DMS79 treated with DMSO at 0.1 percent for 48 hours (cell line): ENCODE measurements at places on chromosomes 1 and 21.

GRCh38 chr1:183070923-183071618 is 47.9 kb downstream of the LAMC1 start:
- no peak for DNase-seq

- DNase-seq = no peak
Measured at GRCh38 chr1:210340841-210341240, 12.1 kb downstream of the HHAT start.

DNA sequence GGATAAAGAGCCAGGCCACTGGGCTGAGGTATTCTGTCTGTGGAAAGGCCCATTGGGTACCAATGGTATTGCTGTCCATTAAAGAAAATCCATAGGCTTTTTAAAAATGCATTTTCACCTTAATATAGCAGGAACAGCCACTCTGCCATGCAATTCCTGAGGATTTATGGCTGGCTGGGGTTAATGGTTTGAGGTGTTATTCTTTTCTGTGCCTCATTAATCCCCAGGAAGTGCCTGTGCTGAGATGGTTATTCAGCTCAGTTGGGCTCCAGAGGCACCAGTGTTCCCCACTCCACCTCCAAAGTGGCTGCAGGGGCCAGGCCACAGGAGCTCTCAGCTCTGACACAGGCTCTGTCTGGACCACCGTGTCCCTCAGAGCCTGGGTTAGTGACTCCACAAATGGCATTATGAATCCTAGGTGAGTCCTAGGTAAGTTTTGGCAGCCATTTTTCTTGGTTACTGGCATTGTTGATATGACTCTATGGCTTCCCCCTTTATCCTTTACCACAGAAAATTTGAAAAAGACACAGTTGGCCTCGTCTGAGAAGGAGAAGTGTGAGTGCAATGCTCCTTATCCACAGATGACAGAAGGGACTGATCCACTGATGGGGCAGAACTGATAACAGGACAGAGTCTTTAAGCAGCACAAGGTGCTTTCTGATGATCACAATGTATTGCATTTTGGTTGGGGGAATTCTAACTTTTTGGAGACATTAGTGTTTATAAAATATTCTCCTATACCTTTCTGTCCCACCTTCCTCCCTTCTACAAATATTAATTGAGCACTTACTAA is 2.2 kb upstream of the PAPPA2 start:
- no peak for DNase-seq

DNA sequence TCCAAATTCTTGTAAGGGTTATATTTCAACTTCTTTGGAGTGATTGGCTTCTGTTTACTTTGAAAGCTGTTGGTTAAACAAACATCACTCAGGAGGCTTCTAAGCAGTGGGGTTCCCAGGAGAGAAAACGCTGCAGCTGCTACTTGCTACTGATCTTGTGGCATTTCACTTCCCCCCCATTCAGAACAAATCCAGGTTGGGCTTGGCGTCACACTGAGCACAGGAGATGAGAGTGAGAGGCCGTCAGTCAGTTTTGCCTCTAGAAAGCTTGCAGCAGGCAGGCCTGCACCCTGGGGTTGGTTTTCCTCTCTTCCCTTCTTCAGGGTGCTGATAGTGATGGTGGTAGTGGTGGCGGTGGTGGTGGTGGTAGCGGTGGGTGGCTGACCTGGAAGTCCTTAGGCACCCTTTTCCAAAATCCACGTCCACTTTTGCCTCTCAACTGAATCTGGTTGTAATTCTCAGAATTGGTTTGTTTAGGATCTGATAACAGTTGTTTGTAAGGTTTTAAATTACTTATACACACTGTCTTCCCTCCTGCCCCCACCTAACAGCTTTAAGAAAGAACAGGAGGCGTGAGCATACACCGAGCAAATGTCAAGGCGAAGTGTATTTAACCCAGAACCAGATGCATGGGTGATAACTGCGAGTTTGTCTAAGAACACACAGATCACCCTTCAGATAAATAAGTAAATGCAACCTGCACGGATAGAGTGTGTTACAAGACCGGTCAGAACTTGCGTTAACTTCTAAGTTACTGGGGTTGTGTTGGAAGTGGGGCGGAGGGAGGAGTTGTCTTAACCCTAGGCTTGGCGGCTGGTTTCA is 3.2 kb upstream of the PROX1 start:
- no peak for DNase-seq
